Suppressor macrophage (primary cell): ENCODE measurements at places on chromosomes 4 and X.

- no peak for DNase-seq
Measured at GRCh38 chr4:74314944-74315343, 6.7 kb downstream of the EPGN start.

- no peak for DNase-seq
Measured at GRCh38 chrX:45621376-45622041, 420.8 kb upstream of the DIPK2B start.

- no peak for DNase-seq
Measured at GRCh38 chr4:167713756-167714155, 378.6 kb upstream of the ANXA10 start.

DNA sequence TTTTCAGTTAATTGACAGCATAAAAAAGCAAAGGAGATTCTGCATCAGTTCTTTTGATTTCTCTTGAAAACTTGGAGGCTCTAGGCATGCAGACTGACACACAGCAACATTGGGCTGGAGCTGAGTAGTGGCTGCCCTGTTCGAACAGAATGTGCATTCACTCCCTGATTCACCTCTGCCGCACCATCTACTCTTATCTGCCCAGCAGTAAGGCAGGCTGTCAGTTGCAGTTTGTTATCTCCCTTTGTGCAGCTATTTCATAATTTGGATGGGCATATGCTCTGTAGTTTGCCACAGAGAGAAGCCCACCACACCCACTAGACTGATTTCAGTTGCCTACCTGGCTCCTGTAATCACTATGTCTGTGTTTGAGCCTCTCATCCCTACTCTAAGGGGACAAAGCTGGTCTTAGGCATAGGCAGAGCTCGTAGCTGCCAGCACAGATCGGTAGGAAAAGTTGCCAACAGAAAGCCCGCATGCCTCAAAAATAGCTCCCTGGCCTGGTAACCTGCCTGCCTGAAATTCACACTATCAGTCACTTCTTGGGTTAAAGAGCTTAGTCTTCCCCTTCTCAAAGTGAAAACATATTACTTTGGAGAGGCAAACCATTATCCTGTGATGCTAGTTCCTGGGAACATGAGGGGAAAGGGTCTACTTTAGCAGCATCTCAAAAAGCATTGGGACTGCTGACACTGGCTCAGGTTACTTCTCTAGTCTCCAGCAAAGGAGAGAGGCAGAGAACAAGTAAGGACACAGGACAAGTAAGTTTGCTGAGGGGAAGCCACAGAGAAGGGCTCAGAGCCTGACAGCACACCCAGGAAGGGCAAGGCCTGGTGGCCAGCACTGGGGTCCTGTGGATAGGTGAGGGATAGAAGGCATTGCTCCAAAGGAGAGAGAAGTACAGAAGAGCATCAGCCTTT, 75.9 kb upstream of the TMEM164 start:
- DNase-seq = no peak
